Motor neuron (in vitro differentiated cells): ENCODE measurements at places on chromosomes 12 and 14. TPM values are rescaled to one million over a fixed set of nuclear protein-coding genes. Genes with fewer than 3 reads are reported as not detected.

GRCh38 chr12:19066475-19067001 lies 63.0 kb upstream of the PLEKHA5 start:
- ATAC-seq: peak; percentile 47

- no peak for ATAC-seq
These were observed 6.8 kb upstream of the SPTLC2 start for GRCh38 chr14:77623201-77623600.

GRCh38 chr12:78004249-78005093 lies 173.8 kb downstream of the NAV3 start:
- ATAC-seq: no peak

- ATAC-seq: no peak
These were observed 83.2 kb downstream of the SLC38A6 start for GRCh38 chr14:61064210-61064609.

SLC10A1 gene
- total RNA-seq: 1.6 and 1.8 TPM in 2 replicates
